ENCODE measurements at places on chromosomes 2 and 18.

DNA sequence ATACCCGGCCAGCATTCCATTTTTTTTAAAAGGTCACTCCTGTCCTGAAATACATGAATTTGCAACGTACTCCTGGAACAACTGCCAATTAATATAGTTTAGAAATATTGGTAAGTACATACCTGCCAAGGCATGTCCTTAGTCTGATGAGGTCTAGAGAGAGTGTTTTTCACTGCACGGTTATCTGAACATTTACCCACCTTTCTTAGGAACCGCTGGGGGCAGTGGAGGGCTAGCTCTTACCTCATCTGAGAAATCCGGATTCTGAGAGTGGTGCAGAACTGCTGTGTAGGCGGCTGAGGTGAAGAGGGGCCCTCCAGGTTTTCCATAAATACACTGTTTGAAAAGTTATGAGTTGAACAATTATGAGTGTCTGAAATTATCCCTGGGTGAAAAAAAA lies 133.1 kb upstream of the CCDC195 start:
- DNase-seq: no peak

DNA sequence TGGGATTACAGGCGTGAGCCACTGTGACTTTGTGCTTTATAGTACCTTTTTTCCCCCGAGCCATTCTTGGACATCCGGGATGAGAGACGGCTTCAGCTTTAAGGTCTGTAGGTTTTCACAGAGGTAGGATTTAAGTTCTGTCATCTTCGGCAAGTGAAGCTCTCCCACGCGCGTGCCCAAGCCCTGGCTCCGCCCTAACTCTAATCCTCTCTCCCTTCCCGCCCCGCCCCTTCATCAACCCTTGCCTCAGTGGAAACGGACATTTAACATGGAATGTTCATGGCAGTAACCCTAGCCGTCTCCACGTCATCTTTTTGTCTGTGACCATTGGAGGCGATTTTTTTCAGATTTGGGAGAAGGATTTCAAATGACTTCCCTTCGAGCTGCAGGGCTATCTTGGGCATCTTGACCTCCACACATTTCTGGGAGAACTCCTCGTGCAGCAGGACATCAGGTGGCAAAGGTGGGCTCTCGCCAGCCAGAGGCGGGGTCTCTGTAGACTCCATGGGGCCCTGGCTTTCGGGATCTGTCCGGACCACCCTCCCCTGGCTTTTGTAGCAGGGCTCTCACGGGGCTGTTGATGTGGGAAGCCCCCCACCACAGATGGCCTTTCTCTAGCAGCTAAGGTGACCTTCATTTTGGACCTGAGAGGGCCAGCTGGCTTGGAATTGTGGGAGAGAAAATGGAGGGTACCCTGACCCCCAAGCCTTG lies 6.8 kb downstream of the COLEC11 start:
- no peak for DNase-seq

DNA sequence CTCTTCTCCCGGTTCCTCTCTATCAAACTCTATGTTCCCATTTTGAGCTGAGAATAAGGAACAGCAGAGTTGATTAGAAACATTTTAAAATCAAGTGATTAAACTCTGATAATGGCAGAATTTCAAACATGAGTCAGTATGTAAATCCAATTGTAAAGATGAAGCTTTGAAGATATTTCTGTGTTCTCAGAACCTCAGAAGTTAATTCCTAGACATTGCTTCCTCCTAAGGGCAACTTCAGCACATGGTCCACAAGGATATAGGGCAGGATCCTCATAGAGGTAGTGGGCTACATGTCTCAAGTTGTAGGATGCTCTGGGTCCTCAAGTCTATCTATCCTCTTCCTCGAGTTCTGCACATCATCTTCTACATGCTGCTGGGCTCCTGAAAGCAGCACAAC lies 46.3 kb downstream of the QPCT start:
- no peak for DNase-seq

DNA sequence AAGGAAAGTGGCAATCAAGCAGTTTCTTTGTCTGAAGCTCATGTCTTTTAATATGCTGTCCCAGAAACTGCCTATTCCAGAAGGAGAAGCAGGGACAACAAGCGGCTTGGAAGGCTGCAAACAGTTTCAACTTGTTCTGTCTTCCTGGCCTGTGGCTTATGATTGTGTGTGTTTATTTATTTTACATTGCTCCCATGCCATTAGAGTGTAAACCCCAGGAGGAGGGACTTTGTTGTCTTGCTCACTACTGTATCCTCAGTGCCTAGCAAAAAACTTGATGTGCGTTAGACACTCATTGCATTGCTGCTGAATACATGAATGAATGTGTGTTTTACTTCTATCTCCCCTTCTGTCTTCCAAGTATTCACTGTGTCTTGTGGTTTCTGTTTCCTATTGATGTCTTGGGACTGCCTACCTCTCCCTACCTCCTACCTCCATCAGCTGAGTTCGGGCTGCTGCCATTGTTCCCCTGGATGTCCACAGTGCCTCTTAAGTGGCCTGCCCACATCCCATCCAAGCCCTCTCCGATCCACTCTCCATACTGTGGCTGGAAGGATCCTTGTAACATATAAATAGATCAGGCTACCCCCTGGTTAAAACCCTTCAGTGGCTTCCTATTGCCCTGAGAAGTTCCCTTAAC lies 261.4 kb downstream of the DYSF start:
- no peak for DNase-seq

DNA sequence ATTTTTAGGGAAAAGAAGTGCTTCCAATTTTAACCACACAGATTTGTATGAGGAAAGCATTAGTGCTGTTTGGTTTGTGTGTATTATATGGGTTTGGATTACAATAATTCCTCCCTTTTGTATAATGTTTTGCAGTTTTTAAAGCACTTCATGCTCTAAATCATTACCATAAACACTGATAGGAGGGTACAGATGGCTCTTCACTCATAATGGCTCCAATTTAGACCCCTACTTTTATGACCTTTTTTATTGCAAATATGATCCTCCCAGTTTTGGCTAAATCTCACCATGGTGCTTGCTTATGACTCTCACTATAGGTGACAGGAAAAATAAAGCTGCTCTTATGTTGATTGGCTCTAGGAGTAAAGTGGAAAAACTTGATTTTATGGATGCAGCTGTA lies 23.8 kb upstream of the TMEM17 start:
- DNase-seq: no peak

DNA sequence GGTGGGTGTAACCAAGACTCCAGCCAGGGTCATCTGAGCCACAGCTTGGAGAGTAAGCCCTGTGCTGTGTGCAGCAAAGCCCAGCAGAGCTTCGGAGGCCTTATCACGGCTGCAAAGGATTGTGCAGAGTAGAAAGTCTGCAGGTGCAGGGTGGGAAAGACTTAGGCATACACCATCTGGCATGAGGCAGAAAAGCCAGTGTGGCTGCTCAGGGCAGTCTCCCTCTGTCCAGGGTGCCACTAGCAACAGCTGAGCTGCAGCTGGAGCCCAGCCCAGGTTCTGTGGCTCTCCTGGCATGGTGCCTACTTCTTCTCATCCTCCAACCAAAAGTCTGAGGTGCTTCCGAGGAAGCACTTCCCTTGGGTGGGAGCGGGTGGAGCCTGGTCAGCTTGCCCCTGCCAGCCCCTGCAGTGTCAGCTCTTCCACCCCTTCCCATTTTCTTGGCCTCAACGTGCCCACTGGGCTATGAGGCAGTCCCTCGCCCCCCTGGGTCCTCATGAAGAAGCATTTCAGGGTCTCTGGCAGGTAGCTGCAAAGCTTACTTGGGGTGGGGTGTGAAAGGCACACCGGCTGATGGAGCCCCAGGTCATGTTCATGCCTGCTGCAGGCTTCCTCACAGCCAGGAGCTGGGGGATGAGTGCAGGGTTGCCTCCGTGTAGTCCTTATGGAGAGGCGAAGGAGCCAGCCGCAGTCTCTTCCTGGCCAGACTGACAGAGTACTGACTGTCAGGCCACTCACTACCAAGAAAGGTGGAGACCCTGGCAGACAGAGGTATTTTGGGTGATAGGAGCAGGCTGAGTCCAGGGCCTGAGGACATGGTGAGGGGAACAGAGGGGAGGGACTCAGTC lies 4.8 kb downstream of the AMER3 start:
- DNase-seq: no peak
